ENCODE measurements at places on chromosomes 6 and 20.

DNA sequence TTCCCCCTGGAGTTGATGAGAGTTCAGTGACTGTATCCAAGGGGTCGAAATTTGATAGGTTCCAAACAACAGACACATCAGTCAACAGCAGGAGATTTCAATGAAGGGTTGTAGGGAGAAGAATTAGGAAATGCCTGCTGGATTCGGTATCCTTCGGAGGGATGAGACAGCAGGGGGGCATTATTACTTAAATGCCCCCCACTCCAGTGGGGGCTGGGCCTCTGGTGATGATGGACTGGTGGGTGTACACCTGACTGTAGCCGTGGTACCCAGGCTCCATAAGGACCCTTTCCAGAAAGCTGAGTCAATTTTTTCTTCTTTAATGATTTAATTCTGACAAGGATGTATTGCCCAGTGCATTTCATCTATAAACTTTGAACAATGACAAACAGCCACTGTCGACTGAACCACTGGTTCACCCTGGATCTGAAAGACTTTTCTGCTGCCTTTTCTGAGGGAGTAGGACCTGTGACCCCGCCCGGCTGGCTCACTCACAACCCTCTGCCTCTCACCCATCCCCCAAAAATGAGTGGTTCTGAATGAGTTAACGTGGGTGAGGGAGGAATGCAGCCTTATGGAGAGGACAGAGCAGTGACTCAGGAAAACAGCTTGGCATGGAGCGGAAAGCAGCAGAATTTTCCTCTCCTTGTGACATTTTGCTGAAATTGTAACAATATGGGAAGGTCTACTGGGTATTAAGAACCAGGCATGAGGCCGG lies 41.0 kb downstream of the ZMYND8 start:
- DNase-seq = no peak

GRCh38 chr6:105324386-105324950 lies 78.4 kb downstream of the PREP start:
- no peak for DNase-seq

DNA sequence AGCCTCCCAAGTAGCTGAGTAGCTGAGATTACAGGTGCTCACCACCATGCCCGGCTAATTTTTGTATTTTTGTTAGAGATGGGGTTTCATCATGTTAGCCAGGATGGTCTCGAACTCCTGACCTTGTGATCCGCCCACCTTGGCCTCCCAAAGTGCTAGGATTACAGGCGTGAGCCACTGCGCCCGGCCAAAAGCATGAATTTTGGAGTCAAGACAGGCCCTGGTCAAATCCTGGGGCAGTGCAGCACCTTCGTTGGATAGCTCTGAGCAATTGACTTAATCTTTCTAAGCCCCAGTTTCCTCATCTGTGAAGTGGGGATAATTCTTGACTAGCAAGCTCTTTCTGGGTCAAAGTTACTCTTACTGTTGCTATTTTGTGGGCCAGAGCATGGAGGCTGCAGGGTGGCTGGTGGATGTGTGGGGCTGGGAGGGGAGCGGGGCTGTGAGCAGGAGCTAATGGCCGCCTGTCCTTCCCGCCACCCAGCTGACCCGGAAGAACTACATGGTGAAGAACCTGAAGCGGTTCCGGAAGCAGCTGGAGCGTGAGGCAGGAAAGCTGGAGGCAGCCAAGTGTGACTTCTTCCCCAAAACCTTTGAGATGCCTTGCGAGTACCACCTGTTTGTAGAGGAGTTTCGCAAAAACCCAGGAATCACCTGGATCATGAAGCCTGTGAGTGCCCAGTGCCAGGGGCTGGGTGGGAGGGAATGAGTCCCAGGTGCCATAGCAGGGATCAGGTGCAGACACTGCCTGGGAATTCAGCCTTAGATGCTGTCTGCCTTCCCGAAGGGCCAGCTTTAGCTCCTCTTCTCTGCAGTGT lies 39.0 kb downstream of the TTLL9 start:
- DNase-seq = no peak

DNA sequence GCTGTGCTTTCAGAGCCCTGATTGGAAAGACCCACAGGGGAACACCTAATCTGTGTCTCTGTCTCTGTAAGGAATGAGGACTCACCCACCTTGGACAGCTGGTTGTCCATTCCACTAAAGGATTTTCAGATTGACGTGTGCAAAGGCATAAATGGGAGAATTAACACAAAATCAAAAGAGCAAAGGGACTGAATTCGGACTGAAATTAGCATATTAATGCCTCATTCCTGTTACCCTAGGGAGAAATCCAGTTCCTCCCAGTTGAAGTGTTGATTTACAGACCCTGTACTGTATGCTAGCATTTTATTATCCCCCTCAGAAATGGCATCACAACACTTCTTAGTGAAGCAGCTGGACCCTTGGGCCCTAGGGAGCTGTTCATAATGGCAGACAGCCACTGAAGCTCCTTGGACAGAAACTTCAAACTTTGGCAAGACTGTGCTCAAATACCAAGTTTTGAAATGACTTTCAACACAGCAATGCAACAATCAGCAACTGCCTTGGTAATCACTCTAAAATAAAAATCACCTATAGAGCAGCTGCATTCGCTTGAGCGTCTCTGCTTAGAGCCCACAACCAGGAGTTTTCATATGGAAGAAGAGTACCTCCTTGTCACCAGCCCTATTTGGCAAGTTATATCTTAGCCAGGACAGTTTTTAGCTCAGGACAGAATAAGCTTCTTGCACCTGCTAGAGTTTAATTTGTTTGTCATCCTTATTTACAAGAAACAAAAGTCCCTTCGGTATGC lies 118.1 kb downstream of the TRDN start:
- DNase-seq = no peak

DNA sequence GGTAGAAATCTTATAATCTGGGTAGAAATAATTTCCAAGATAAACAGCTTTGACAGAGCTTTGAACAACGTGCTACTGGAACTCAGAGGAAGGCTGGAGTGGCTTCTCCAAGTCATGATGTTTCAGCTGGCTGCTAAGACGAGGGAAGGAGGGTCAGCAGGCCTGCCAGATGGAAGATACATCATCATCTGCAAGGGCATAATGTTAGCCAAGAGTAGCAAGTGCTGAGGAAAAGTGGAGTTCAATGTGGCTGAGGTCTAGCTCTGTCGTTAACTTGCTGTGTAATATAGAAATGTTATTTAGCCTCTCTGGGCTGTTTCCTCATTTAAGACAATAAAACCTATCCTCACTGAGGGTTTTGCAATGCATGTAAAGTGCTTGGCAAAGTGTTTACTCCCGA lies 35.1 kb downstream of the RGS17 start:
- DNase-seq = no peak

Measured in stimulated activated CD4-positive, alpha-beta T cell treated with anti-CD3 and anti-CD28 coated beads, Interleukin-12 subunit alpha, Interleukin-12 subunit beta, amount 100 ng/mL, for 48 hours (primary cell).